ENCODE measurements at places on chromosomes 1 and 21. TPM values are rescaled to one million over a fixed set of nuclear protein-coding genes. Genes with fewer than 3 reads are reported as not detected.

DNA sequence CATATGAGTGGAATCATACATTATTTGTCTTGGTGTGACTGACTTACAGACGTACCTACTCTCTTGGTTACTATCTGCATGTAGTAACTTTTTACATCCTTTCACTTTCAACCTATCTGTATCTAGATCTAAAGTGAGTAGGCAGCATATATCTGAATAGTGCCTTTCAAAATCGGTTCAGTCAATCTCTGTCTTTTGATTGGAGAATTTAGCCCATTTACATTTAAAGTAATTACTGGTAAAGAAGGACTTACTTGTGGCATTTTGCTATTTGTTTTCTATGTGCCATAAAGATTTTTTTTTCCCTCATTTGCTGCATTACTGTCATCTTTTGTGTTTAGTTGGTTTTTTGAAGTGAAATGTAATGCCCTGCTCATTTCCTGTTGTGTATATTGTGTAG lies 14.2 kb downstream of the UTS2 start:
- H3K36me3 ChIP-seq, result peaks cover 49% of the 10 kb centered on the region
- H3K4me3 ChIP-seq, result no peak overlapping the region
- H3K27me3 ChIP-seq, result no peaks in the 10 kb centered on the region
- H3K27ac ChIP-seq, result no peak overlapping the region

DNA sequence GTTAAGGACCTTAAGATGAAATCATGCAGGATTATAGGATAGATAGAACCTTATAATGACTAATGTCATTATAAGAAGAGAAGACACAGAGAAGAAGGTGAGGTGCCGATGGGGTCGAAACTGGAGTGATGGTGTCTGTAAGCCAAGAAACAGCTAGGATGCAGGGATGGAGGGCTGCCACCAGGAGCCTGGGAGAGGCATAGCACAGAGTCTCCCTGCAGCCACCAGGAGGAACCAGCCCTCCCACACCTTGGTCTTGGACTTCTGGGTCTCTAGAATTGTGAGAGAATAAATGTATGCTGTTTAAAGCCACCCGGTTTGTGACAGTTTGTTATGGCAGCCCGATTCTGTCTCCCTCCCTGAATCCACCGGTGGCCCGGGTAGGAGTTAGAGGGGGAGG lies 337.2 kb upstream of the AJAP1 start:
- no peak overlapping the region for H3K4me3 ChIP-seq
- DNase-seq, result no peak
- peaks cover 4% of the 10 kb centered on the region for H3K27me3 ChIP-seq
- no peaks in the 10 kb centered on the region for H3K36me3 ChIP-seq
- H3K4me1 ChIP-seq, result no peaks in the 10 kb centered on the region

DNA sequence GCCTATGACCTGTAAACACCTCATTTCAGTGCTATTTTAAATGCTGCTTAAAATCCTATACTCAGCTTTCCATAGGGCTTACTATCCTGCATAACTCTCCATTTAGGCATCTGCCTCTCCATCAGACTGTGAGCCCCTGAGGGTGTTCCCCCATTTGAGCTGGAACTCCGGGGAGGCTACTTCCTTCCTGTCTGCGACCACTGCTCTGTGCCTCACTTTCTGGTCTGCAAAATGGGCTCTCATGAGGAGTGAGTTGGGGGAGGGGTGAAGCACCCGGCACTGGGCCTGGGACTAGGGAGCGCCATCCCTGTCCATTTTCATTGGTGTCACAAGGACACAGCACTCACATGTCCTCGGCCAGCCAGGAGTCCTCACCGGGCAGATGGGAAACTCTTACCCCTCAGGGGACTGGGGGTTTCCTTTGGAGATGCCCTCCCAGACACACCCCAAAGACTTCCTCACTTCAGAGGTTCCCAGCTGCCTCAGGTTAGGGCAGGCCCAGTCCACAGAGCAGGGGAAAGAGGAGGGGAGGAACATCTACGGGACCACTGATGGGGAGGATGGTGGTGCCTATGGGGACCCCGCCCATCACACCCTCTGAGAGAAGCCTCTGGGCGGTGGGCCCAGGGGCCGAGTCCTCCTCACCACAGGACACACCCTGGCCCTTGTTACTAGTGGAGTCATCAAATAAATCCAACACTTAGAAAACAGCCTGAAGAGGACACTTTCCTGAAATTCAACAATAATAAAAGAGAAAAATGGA lies 134.9 kb downstream of the MATN1 start:
- no peaks in the 10 kb centered on the region for H3K4me1 ChIP-seq
- no peak overlapping the region for H3K4me3 ChIP-seq
- no peak overlapping the region for H3K27ac ChIP-seq
- peaks cover 56% of the 10 kb centered on the region for H3K27me3 ChIP-seq
- no peak for DNase-seq

DNA sequence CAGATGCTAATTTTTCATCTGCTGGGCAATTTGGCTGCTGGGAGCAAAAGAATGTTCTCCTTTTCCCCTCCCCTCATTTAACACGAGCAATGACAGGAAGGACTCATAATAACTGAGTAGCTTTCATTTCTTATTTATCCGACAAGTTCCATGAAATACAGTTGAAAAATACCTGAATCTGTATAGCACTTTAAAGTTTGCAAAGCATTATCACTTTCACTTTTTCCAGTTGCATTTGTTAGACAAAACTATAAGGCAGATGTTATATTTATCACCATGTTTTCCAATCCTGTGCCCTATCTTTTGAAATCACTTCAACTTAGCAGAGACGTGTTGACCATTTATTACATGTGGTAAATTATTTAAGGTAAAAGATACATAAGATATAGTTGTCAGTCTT lies 350.6 kb upstream of the SGIP1 start:
- no peak overlapping the region for H3K4me3 ChIP-seq
- H3K4me1 ChIP-seq, result peaks cover 22% of the 10 kb centered on the region
- no peaks in the 10 kb centered on the region for H3K27me3 ChIP-seq

DNA sequence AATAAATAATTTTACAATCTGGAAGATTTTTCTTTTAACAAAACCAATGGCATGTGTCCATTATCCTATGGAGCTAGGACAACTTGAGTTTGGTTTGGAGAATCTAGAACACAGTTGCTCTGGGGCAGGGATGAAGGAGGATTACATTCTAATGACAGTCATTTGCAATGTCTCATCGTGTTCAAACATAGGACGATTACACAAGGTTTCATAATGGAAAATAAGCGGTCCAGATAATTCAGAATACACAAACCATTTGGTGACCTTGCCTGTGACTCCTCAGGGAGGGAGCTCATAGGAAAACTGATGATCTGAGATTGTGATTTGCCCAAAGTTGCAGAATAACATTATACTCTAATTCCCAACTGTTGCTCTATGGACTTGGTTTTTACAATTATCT lies 27.6 kb upstream of the RGL1 start:
- no peaks in the 10 kb centered on the region for H3K4me1 ChIP-seq
- DNase-seq, result no peak
- H3K27ac ChIP-seq, result no peak overlapping the region
- H3K4me3 ChIP-seq, result no peak overlapping the region
- peaks cover 14% of the 10 kb centered on the region for H3K36me3 ChIP-seq

DNA sequence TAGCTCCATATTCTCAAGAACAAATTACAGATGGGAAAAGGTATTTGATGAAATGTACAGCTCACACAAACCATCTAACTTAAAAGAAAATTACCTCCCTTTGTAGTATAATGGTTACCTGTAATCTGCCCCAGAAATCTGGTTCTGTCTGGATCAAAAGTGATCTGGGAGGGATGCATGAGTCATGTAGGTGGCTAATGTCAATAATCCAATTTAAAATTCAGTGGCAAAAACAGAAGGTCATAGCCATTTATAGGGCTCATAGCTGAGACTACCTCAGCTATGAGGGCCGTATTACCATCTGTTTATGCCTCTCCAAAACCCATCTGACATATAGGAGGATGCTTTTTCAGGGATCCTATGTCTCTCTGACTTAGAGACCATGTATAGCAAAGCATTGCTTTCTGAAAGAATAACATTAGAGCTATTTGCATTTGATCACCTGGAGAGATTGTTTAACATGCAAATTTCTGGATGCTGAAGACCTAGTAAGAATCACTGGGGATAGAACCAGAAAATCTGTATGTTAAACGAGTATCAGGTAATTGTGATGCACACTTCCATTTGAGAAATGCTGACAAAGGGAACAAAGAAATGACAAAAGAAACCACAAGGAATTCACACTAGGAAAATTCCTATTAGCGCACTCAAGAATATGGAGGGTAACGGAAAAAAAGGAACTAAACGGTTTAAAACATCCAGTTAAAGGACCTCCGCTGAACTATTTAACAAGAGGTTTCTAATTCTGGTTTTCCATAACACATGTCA lies 17.6 kb downstream of the PAXBP1 start:
- peaks cover 34% of the 10 kb centered on the region for H3K36me3 ChIP-seq
- no peaks in the 10 kb centered on the region for H3K27me3 ChIP-seq
- no peak overlapping the region for H3K4me3 ChIP-seq
- H3K4me1 ChIP-seq, result peaks cover 30% of the 10 kb centered on the region
- no peak overlapping the region for H3K27ac ChIP-seq

- H3K36me3 ChIP-seq, result no peaks in the 10 kb centered on the region
- no peaks in the 10 kb centered on the region for H3K27me3 ChIP-seq
- DNase-seq, result no peak
- H3K27ac ChIP-seq, result no peak overlapping the region
- no peak overlapping the region for H3K4me3 ChIP-seq
Observed at GRCh38 chr1:195335541-195335940, 1272.7 kb downstream of the KCNT2 start.

DNA sequence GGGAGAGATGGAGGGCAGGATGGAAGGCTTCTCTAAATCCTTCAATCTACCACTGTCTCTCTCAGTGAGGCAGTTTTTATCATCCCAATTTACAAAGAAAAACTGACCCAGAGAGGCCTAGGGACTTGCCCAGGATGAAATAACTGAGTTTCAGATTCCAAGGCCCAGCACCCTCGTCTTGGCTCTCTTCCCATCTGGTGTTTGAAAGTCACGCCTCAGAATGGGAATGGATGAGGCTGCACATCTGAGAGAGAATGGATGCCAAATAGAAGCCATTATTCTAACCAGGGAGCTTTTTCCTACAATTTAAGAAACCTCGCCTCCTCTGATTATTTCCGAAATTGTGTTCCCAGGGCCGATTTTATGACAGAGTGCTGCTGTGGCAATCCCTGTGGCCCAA lies 10.6 kb upstream of the KCNN3 start:
- H3K4me3 ChIP-seq, result no peak overlapping the region
- DNase-seq, result no peak
- no peak overlapping the region for H3K27ac ChIP-seq
- no peaks in the 10 kb centered on the region for H3K4me1 ChIP-seq
- no peaks in the 10 kb centered on the region for H3K27me3 ChIP-seq

- H3K4me1 ChIP-seq, result peaks cover 17% of the 10 kb centered on the region
- H3K36me3 ChIP-seq, result peaks cover 25% of the 10 kb centered on the region
- no peak for DNase-seq
- no peak overlapping the region for H3K27ac ChIP-seq
Observed at GRCh38 chr1:225915538-225915991, 8.5 kb downstream of the PYCR2 start.

GRCh38 chr1:94672934-94673333 lies 131.4 kb upstream of the F3 start:
- H3K4me1 ChIP-seq, result no peaks in the 10 kb centered on the region
- no peaks in the 10 kb centered on the region for H3K36me3 ChIP-seq
- no peak overlapping the region for H3K4me3 ChIP-seq
- no peak for DNase-seq
- peaks cover 10% of the 10 kb centered on the region for H3K27me3 ChIP-seq

- H3K4me1 ChIP-seq, result no peaks in the 10 kb centered on the region
- no peak overlapping the region for H3K4me3 ChIP-seq
- H3K27ac ChIP-seq, result no peak overlapping the region
- no peak for DNase-seq
Observed at GRCh38 chr1:152983234-152983633, 647 bp upstream of the SPRR1A start.

DNA sequence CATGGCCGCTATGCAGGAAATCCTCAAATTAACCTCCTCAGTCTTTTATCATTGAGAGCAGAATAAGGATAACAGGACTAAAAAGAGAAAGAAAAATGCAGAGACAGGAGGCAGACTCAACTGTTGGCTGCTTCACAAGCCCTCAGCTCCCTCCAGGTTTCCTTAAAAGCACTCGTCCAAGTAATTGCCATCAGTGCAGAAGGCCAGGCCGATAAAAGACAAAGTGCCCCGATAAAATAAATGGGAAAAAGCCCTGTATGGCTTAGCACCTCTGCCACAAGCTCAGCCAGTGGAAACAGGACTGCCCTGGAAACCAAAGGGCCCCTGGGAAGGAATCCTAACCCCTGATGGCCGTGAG lies 8.1 kb downstream of the S100A6 start:
- no peaks in the 10 kb centered on the region for H3K27me3 ChIP-seq
- no peak for DNase-seq
- peaks cover 24% of the 10 kb centered on the region for H3K4me1 ChIP-seq
- H3K36me3 ChIP-seq, result no peaks in the 10 kb centered on the region
- no peak overlapping the region for H3K4me3 ChIP-seq

DNA sequence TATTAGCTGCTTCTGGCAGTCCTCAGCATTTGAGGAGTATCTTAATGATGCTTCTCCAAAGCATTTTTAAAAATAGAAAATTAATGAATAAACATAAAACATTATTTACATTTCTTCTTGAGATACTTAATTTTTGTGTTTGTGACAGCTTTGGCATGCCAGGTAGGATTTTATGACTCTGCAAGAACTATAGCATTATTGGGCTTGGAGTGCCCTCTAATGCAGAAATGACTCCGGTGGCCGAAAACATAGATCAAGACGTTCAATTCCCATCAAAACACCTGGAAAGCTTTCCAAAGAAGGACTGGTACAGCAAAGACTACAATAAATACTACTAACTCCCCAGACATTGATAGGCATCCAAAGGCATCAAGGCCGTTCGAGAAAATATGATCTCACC lies 366.4 kb upstream of the CXADR start:
- DNase-seq, result no peak
- H3K36me3 ChIP-seq, result no peaks in the 10 kb centered on the region
- H3K27ac ChIP-seq, result no peak overlapping the region
- no peaks in the 10 kb centered on the region for H3K4me1 ChIP-seq

DNA sequence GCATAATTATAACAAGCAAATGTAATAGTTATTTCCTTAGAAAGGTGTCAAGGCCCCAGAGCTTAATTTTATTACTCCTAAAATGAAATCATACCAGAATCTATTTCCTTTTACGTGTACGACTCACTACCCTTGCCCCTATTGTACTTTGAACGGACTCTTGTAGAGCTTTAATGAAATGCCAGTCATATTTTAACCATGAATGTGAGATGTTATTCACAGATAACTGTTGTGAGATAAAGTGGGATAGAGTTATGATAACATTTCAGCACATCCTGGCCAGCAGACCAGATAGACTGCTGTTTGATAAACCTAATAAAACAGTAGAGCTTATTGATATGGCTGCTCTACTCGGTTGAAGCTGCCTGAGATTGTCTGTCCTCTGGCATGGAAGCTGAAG lies 500.8 kb upstream of the PBX1 start:
- no peak overlapping the region for H3K4me3 ChIP-seq
- no peaks in the 10 kb centered on the region for H3K27me3 ChIP-seq
- H3K4me1 ChIP-seq, result no peaks in the 10 kb centered on the region
- H3K27ac ChIP-seq, result no peak overlapping the region
- no peaks in the 10 kb centered on the region for H3K36me3 ChIP-seq
- DNase-seq, result no peak

Gene ATF3
- total RNA-seq, result 42.4 TPM

Gene TRAF3IP3
- total RNA-seq, result 204 TPM

Gene C8B
- total RNA-seq, result not detected

Gene LAMC2
- not detected for total RNA-seq

Data from activated naive CD8-positive, alpha-beta T cell treated with anti-CD3 and anti-CD28 coated beads for 36 hours (primary cell).